ENCODE measurements at places on chromosomes 1 and 21. TPM values are rescaled to one million over a fixed set of nuclear protein-coding genes. Genes with fewer than 3 reads are reported as not detected.

Gene MLLT11
- 203 TPM for polyA plus RNA-seq

Gene RORC
- polyA plus RNA-seq = 0.17 TPM

Gene HCRTR1
- polyA plus RNA-seq = 6.5 TPM

Gene AIRE
- polyA plus RNA-seq = 0.63 TPM

Gene KRTAP13-2
- not detected for polyA plus RNA-seq

Gene RIT1
- polyA plus RNA-seq = 34.0 TPM

Gene TRNAU1AP
- polyA plus RNA-seq = 32.3 TPM
